ENCODE measurements at places on chromosomes 7 and 10. TPM values are rescaled to one million over a fixed set of nuclear protein-coding genes. Genes with fewer than 3 reads are reported as not detected.

Gene HOXA11
- 4.5 TPM for total RNA-seq

Gene TBX20
- total RNA-seq = not detected

Gene ZNF722
- not detected for total RNA-seq

Gene ANKRD2
- total RNA-seq = not detected

Gene GIMAP1
- total RNA-seq = 0.40 TPM

Gene ST8SIA6
- total RNA-seq = 0.64 TPM

Gene HECW1
- total RNA-seq = not detected

Gene SPACDR
- total RNA-seq = not detected

Gene ZPBP
- not detected for total RNA-seq

Gene PDCD4
- total RNA-seq = 476 TPM

Gene GPER1
- 10.4 TPM for total RNA-seq

Gene DKK1
- not detected for total RNA-seq

Gene LLCFC1
- total RNA-seq = not detected

Gene ASB10
- total RNA-seq = not detected

Gene H2BK1
- not detected for total RNA-seq

Gene TAS2R5
- total RNA-seq = 7.5 TPM

Gene COA1
- total RNA-seq = 31.8 TPM

Gene TSPAN33
- total RNA-seq = 8.1 TPM

Gene GJD4
- not detected for total RNA-seq

Gene PDLIM1
- total RNA-seq = 201 TPM
